Spinal cord (tissue), 10 donors: ENCODE measurements at places on chromosomes 3 and 15. TPM values are rescaled to one million over a fixed set of nuclear protein-coding genes. Genes with fewer than 3 reads are reported as not detected.

GRCh38 chr3:31765871-31766270, 215.2 kb downstream of the OSBPL10 start:
- H3K4me3 ChIP-seq, result no peak overlapping the region
- no peak overlapping the region for H3K27ac ChIP-seq
- H3K36me3 ChIP-seq, result no peaks in the 10 kb centered on the region
- peaks cover 4% of the 10 kb centered on the region for H3K4me1 ChIP-seq

- H3K27me3 ChIP-seq, result no peaks in the 10 kb centered on the region
- H3K36me3 ChIP-seq, result peaks cover 35% of the 10 kb centered on the region
- H3K4me3 ChIP-seq, result no peak overlapping the region
- no peak for DNase-seq
These were observed 1.5 kb upstream of the PLXNB1 start for GRCh38 chr3:48431224-48432029.

GRCh38 chr3:182913889-182914288, 66.4 kb downstream of the DCUN1D1 start:
- H3K4me1 ChIP-seq, result no peaks in the 10 kb centered on the region
- H3K27me3 ChIP-seq, result no peaks in the 10 kb centered on the region
- no peak overlapping the region for H3K27ac ChIP-seq
- no peaks in the 10 kb centered on the region for H3K36me3 ChIP-seq

DNA sequence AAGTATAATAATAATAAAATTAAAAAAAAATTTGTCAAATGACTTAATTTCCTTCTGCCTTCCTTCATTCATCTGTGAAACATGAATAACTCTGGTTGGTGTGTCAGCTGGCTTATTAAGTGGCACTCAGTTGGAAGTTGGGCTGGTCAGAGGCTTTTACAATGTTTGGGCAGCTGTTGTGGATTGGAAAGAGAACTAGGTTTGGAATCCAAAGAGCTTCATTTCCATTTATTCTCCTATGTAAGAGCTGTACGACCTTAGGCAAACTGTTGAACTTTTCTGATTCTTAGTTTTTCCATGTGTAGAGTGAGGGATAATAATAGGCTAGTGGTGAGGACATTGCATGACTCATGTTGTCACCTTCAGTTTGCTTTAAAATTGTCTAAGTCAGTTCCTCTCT, 606.7 kb downstream of the PDCD6IP start:
- no peak for DNase-seq
- no peaks in the 10 kb centered on the region for H3K27me3 ChIP-seq
- no peaks in the 10 kb centered on the region for H3K4me1 ChIP-seq
- H3K4me3 ChIP-seq, result no peak overlapping the region
- H3K27ac ChIP-seq, result no peak overlapping the region

- no peaks in the 10 kb centered on the region for H3K27me3 ChIP-seq
- H3K4me3 ChIP-seq, result no peak overlapping the region
- no peaks in the 10 kb centered on the region for H3K36me3 ChIP-seq
- no peaks in the 10 kb centered on the region for H3K4me1 ChIP-seq
These were observed 33.9 kb downstream of the SHQ1 start for GRCh38 chr3:72814308-72814707.

DNA sequence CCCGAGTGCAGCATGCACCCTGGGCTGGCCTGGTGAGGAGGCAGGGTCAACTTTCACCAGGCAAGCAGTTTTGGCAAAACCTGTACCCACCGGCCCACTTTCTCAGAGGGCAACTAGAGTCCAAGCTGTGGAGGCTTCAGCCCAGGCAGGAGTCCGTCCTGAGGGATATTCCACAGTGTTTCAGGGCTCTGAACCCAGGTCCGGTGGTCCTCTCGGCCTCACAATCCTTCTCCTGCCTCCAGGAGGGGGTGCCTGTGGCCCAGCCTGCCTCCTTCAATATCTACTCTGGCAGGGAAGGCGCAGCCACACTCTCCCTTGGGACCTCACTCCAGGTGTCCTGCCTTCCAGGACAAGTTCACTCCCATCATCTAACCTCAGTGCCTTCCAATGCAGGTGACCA, 3.9 kb downstream of the PLA2G4E start:
- no peaks in the 10 kb centered on the region for H3K36me3 ChIP-seq
- peaks cover 5% of the 10 kb centered on the region for H3K4me1 ChIP-seq
- H3K27me3 ChIP-seq, result no peaks in the 10 kb centered on the region
- DNase-seq, result no peak
- no peak overlapping the region for H3K27ac ChIP-seq

DNA sequence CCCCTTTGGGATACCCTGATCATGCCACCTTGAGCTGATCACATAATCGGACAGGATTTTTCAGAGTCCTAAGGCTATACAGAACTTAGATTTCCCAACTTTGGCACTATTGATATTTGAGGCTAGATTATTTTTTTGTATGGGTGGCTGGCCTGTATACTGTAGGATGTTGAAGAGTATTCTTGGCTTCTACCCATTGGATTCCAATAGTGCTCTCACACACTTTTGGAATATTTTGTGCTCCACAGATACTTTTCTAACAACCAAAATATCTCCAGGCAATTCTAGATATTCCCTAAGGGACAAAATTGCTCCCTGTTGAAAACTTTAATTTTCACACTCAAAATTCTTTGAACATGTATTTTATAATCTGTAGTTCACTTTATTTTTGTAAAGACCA, 125.1 kb downstream of the ABI3BP start:
- H3K36me3 ChIP-seq, result no peaks in the 10 kb centered on the region
- no peaks in the 10 kb centered on the region for H3K27me3 ChIP-seq
- no peak overlapping the region for H3K27ac ChIP-seq

GRCh38 chr3:119470866-119471265, 2.1 kb downstream of the POGLUT1 start:
- DNase-seq, result no peak
- no peaks in the 10 kb centered on the region for H3K4me1 ChIP-seq
- peaks cover 18% of the 10 kb centered on the region for H3K36me3 ChIP-seq

- no peak for DNase-seq
- peaks cover 5% of the 10 kb centered on the region for H3K36me3 ChIP-seq
- H3K27me3 ChIP-seq, result no peaks in the 10 kb centered on the region
- H3K4me3 ChIP-seq, result no peak overlapping the region
These were observed 49.2 kb downstream of the MGLL start for GRCh38 chr3:127772827-127773751.

DNA sequence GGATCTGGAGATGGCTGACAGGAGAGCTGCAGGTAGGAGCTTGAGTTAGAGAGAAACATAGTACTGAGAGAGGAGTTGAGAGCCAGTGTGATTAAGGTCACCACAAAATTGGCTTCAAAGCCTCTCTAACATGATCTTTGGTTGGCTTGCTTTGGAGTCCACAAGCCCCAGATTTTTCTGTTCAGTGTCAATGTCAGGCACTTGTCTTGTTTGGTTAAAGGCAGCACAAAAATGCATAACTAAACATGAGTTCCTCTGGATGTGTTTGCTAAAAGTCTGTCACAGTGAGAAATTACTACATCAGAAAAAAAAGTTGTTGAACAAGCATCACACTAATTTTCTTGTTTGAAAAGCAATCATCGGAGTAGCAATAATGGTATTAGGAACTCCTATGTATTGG, 440.5 kb downstream of the NTRK3 start:
- no peak overlapping the region for H3K27ac ChIP-seq
- no peak overlapping the region for H3K4me3 ChIP-seq
- no peaks in the 10 kb centered on the region for H3K27me3 ChIP-seq
- H3K36me3 ChIP-seq, result no peaks in the 10 kb centered on the region
- DNase-seq, result no peak

DNA sequence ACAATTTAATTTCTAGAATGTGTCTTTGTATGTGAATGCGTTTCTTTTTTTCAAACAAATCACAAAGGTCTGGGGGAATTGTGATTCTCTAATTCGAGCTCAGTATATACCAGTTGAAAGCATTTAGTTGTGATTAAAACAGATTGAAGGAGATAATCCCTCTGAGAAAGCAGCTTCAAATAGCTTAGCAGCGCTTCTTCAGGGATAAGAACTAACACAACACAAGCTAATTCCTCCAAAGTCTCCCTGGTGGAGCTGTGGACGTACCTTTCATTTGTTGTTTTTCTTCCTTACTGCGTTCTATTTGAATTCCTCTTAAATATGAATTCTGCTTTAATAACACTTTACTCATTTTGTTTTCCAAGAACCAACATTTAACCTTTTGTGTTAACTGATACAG, 286.7 kb downstream of the ROBO2 start:
- H3K27ac ChIP-seq, result no peak overlapping the region
- no peak for DNase-seq
- no peaks in the 10 kb centered on the region for H3K27me3 ChIP-seq

DNA sequence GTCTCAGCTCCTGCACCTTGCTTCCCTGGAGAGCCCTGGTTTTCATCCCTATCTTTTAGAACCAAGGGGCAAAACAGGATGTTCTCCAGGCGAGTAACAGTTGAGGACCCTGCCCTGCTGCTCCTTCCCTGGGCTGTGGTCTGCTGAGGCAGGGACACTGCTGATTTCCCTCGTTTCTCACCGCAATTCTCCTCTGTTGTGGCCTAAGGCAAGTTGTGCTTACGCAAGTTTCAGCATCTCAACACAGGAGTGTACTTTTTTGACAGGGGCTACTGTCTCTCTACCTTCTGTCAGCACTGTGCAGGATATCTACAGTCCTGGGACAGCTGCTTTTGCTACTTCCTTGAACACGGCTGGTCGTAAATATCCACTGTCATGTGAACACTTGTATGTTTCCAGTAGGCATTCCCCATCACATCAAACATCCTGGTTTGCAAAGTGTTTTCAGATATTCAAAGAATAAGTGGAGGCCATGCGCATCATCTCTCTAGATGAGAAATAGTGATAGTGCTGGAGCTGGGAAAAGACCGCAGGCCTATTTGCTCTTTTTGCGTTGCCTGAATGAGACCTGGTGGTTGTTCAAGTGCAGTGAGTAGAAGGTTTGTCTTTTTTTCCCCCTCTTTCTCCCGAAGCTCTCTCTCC, 110.1 kb upstream of the PLXNA1 start:
- peaks cover 6% of the 10 kb centered on the region for H3K4me1 ChIP-seq
- no peak for DNase-seq
- no peaks in the 10 kb centered on the region for H3K36me3 ChIP-seq
- H3K4me3 ChIP-seq, result no peak overlapping the region
- no peak overlapping the region for H3K27ac ChIP-seq

DNA sequence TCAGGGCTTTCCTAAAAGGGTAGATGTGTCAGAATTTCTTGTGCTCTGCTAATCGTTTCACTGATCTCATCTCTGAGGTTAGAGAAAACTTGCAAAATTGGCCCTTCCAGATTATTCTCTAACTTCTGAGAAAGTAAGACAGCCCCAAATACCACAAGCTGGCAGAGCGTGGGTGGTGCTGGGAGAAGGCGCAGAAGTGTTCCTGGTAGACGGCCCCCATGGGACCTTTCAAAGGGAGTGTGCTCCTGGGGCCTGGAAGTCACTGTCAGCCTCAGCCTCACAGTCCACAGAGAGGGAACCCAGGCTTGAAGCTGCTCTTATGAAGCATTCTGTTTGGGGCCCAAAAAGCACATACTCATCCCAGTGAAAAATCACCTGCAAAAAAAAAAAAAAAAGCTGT, 86.5 kb upstream of the PFN2 start:
- H3K4me1 ChIP-seq, result peaks cover 9% of the 10 kb centered on the region
- H3K4me3 ChIP-seq, result no peak overlapping the region
- no peaks in the 10 kb centered on the region for H3K36me3 ChIP-seq
- H3K27ac ChIP-seq, result no peak overlapping the region
- DNase-seq, result no peak
- H3K27me3 ChIP-seq, result no peaks in the 10 kb centered on the region

GRCh38 chr3:127975153-127976029, 60.4 kb downstream of the KBTBD12 start:
- H3K27ac ChIP-seq, result no peak overlapping the region
- no peak for DNase-seq
- no peaks in the 10 kb centered on the region for H3K4me1 ChIP-seq

DNA sequence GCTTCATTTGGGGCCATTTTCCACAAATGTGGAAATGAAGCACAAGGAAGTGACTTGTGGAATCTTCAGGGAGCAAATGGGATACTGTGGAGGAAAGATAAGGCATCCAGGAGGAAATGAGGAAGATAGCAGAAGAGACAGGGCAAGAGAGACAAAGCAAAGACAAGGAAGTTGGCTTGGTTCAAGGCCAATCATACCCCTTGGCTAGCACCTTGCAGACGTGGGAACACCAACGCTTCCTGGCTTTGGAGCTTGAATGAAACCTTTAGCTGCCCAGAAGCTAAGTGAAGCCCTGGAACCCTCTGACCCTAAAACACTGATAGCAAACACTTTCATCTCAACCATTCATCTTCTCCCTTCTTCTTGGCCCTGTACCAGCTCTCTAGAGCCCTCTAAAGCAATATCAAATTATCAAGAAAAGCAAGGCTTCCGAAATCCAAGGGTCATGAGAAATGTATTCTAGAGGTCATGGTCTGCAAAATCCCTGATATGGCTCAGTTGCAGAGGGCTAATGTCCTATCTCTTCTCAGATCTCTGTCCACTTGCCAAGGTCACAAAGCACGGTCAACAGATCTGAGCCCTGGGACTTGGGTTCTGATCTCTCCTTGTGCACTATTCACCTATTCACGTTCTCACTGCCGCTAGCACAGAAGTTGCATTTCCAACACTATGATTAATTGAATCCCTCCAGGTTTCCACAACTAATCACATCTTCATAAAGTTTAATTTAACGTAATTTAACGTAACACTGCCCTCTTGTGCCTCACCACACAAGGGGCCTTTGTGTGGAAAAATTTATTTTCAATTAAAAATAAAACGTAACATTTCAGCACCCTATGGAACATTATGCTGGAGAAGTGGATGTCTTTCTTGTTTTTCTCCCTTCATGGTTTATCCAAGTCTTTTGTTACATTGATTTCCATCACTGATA, 557.6 kb upstream of the ADAMTS9 start:
- no peak for DNase-seq
- H3K4me3 ChIP-seq, result no peak overlapping the region
- no peaks in the 10 kb centered on the region for H3K27me3 ChIP-seq
- no peaks in the 10 kb centered on the region for H3K36me3 ChIP-seq
- H3K27ac ChIP-seq, result no peak overlapping the region
- H3K4me1 ChIP-seq, result no peaks in the 10 kb centered on the region

MBD4 gene
- total RNA-seq, result 25.1 TPM

PRTG gene
- 10.7 TPM for total RNA-seq

ACP3 gene
- 1.3 TPM for total RNA-seq

PTH1R gene
- total RNA-seq, result 25.0 TPM

PLA1A gene
- total RNA-seq, result 0.69 TPM

SNTN gene
- total RNA-seq, result 0.50 TPM

C3orf70 gene
- total RNA-seq, result 26.4 TPM

SCN10A gene
- total RNA-seq, result 9.2 TPM

PEX11A gene
- total RNA-seq, result 22.9 TPM

ACOX2 gene
- total RNA-seq, result 11.1 TPM
